ENCODE measurements at places on chromosomes 13 and 19.

DNA sequence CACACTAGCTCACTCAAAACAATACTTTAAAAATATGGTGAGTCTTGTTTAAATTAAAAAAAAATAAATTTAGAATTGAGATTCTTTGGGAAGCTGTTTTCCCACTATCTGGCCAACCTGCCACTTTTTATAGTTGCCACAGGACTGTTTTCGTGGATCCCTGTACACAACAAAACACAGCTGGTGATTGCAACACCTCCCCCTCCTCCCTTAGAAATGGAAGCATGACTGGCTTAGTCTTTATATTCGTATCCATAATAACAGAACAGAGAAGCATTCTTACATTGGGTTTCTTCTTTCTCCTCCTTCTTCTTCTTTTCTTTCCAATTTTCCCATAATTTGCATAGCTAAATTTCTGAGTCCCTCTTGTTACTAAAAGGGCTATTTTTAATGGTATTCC is 79.5 kb upstream of the GJB6 start:
- peak; percentile 20 for DNase-seq

- no peak for DNase-seq
Measured at GRCh38 chr19:38209671-38210457, 14.2 kb downstream of the DPF1 start.

DNA sequence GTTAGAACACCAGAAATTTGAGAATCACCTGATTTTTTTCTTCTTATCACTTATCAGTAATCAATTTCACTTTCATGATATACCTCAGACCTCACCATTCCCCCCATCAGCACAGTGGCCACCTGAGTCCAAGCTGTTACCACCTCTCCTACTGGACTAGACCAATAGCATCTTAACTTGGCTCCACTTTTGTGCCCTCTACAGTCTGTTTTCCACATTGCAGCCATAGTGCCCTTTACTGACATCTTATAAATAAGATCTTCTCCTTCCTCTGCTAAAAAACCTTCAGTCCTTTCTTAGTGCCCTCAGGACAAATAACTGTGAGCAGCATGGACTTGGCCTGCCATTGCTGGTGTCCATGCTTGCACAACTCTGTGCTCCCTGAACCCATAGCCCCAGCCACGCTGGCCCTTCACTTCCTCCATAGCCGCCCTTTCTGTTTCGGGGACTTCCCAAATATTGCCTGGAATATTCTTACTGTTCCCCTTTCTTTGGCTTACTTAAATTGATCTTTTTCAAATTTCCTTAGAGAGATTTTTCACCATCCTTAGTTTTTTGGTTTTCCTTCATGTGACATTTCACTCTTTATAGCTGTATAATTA is 380.8 kb downstream of the LMO7 start:
- peak; percentile 18 for DNase-seq

GRCh38 chr19:46487802-46488445 is 7.7 kb downstream of the PNMA8B start:
- DNase-seq: no peak

DNA sequence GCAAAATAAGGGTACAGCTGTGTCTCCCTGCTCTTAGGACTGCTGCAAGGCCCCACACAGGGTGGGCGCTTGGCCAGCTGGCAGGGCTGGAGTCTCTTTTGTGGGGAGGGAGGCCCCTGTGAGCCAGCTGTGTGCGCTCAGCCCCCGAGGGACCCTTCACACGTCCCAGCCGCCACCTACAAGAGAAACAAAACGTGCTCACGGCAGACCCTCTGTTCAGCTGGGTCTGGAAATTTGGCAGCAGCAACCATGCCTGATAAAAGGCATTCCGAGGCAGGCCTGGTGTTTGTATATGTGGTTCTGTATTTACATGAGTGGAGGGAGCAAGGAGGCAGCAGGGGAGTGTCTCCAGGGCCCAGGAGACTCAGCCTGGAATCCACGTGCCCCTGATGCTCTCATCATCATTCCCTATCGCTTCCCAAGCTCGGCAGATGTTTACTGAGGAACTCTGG is 49.7 kb downstream of the CRTC1 start:
- no peak for DNase-seq

GRCh38 chr13:44198826-44199225 is 174.8 kb upstream of the SERP2 start:
- DNase-seq: no peak

DNA sequence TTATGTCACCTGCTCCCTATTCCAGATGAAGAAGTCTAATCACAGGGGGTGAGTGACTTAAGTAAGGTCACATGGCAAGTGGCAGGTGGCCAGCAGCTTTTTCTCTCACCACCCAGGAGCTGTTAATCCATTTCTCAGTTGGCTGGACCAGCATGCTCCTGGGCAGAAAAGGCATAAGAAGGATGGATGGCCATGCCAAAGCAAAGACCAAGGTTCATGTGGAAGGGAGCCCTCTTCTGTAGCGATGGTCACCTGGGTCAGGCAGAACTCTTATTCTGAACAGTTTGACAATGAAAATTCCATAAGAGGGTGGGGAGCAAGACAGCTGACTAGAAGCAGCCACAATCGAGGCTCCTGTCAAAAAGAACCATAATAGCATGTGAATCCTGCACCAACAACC is 538.1 kb downstream of the SUCLA2 start:
- DNase-seq: no peak

DNA sequence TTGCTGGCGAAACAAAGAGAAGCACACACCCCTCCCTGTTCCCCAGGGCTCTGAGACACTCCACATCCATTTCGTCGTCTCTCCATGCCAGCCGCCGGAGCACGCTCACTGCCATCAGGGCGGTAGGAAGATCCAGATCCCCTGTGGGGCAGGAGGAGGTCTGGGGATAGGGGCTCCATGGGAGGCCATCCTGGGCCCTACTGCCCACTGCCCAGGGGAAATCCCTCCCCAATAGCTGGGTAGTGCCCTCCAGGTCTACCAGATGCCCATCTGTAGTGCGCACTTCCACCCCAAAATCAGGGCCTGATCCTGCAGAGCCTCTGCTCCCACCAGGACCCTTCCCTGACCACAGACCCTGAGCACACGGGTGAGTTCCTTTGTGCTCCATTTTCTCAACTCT is 80.3 kb downstream of the EFNB2 start:
- DNase-seq: no peak

DNA sequence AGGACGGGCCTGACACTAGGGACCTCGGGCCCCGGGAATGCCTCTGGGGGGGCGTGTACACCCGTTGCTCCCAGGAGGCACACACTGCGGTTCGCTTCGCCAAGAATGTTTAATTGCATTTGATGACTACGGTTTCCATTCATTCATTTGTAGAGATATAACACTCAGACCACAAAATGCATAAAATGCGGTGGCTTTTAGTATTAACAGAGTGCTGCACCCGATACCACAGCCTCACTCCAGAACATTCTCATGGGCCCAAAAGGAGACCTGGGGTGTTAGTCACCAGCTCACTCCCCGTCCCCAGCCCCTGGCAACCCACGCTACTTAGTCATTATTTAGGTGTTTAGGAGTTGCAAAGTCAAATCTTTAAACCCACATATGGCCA is 21.8 kb downstream of the HCN2 start:
- no peak for DNase-seq

- no peak for DNase-seq
Measured at GRCh38 chr13:83150616-83151307, 731.5 kb downstream of the SLITRK1 start.

GRCh38 chr19:18484992-18485391 is 36.9 kb downstream of the ELL start:
- no peak for DNase-seq

DNA sequence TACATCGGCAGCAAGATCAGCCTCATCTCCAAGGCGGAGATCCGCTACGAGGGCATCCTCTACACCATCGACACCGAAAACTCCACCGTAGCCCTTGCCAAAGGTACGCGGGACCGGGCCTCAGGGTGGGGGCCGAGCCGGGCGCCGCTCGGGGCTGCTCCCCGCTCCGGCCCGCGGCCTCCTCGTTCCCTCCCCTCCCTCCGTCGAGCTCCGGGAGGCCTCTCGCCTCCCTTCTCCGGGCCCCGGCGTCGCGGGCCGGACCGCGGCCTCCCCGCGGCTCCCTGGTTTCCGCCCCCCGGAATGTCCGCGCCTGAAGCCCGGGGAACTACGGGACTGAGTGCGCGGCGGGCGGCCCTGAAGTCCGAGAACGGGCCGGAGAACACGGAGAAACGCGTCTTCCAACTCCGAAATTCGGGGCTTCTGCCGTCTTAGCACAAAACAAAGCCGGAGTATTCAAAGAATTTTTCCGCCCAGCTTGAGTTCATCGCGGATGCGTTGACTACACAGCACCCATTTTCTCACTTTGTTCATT is 423 bp downstream of the LSM14A start:
- DNase-seq: no peak

DNA sequence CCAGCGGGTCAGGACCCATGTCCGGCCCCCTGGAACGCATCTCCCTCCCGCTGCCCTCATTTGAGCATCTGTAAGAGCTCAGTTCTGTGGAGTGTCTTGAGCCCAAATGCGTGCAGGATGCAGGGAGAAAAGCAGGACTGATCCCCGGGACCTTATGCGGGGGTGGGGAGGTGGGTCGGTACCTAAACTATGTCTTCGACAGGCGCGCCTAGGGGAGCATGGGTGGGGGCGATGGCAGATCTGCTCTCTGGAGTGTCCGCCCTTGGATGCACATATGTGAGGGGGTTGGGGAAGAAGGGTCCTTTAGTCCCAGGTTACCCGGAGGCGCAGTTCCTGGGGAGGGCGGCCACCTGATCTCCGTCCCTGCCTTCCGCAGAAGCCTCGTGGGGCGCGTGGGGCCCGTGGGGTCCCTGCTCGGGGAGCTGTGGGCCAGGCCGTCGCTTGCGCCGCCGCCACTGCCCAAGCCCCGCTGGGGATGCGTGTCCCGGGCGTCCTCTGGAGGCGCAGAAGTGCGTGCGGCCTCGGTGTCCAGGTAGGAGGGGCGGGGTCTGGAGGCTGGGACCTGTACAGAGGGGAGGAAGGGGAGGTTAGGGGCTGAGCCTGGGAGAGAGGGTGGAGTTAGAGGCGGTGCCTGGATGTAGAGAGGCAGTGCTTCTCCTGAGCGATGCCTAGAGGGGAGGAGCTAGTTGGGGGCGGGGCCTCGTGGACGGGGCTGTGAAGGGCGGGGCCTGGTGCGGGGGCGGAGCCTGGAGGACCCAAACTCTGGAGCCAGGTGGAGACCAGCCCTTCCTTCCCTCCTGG is 2.9 kb downstream of the CILP2 start:
- peak; percentile 49 for DNase-seq
